ENCODE measurements at places on chromosomes 4 and X.

- DNase-seq = no peak
Observed at GRCh38 chr4:155908187-155909139, 5.0 kb downstream of the TDO2 start.

- DNase-seq = no peak
Observed at GRCh38 chrX:24692305-24692704, 1.4 kb upstream of the POLA1 start.

- no peak for DNase-seq
Observed at GRCh38 chr4:79597266-79597665, 189.2 kb upstream of the GK2 start.

DNA sequence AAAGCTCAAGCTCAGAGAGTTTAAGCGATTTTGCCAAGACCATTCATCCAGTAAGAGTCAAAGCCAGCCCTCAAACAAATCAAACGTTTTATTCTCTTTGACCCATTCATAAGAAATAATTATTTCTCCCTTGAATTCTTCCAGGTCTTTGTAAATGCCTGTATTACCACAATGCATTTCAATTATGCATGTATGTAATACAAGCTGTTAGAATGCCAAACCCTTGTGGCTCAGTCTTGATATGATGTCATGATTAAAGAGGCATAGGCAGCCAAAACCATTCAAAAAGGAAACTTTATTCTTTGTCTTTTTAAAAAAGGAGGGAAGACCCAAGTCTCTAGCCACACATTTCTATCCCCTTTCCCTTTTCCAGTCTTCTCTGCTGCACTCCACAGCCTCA is 56.5 kb upstream of the PGM2 start:
- no peak for DNase-seq

DNA sequence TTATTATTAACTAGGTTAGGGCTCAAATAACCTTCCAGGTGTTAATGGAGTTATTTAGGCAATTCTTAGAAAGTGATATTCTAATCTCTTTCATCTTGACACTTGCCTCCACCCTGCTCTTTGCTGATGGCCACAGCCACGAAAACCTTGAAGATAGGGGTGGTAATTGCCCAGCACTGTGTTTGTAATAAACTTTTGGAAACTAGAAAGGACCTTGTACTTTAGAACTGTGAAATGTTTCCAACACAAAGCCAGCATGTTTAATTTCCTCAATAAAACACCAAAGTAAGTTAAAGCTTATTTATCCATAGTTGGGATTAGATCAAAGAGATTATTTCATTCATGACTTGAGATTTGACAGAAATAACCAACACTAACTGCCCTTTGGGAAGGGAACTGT is 78.3 kb downstream of the MAOA start:
- DNase-seq = no peak
